ENCODE measurements at places on chromosomes 2 and 18.

- DNase-seq, result no peak
Observed at GRCh38 chr18:58943896-58944295, 79.2 kb downstream of the ZNF532 start.

- DNase-seq, result no peak
Observed at GRCh38 chr2:37720533-37721200, 49.2 kb upstream of the CDC42EP3 start.

- no peak for DNase-seq
Observed at GRCh38 chr18:76838182-76838581, 15.8 kb downstream of the ZNF236 start.

- DNase-seq, result no peak
Observed at GRCh38 chr2:240402566-240403272, 32.7 kb upstream of the GPC1 start.

DNA sequence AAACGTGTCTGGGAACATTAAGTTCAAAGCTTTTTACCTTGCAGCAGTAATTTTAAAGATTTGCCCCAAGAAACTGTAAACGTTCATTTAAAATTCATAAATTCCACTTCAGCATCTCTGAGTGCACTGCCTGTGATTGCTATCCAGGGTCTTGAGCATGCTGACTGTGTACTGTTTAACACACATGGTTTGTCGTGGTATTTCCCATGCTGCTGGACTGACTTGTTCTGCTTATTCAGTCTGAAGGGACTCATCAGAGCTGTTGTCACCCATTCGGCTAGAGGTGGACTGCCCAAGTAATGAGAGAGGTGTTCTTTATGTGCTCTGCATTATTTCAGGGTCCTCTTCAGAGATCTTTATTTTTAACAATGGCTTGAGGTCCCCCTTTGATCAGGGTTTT lies 53.1 kb downstream of the RHBDD1 start:
- no peak for DNase-seq

DNA sequence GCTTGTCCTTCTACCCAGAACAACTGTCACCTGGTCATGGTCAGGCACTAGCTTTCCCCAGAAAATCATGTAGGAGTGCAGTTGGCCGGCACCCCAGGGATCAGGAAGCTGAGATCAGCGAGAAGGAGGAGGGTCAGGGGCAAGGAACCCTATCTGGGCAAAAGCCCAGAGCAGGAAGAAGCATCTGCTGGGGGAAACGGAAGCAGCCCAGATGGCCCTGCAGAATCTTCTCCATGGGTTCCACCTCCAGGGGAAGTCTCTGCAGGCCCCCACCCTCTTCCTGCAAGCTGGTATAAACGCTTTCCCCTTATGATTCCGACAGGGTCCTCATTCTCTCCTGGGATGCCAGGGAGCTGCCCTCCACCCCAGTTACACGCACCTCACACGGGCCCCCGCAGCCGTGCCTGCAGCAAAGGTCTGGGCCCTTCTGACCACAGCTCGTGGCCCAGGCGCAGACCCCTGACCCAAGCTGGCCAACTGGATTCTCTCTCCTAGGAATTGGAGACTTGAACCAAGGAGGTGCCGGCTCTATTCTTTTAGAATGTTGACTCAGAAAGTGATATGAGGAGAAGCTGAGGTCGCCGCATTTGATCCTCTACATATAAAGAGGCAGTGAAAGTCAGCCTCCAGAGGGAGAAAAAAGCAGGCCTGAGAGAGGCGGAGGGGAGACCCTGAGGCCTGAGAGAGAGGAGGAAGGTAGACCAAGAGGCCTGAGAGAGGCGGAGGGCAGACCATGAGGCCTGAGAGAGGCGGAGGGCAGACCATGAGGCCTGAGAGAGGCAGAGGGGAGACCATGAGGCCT lies 71.0 kb downstream of the STPG4 start:
- no peak for DNase-seq

DNA sequence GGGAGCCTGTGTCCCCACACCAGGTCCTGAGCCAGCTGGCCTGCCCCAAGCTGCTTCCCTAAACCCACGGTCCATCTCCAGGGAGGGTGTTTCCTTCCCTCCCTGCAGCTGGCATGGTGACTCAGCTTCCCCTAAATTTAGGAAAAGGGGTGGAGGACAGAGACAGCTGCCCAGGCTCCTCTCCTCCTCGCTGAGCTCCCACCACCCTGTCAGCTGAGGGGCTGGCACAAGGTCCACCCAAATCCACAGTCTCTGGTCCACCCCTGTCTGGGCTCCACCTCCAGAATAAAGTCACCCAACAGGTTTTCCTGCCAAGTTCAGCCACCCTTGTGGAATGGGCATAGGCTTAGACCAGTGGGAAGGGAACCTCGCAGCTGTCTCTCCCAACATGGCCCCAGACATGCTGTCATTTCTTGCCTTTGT lies 156.5 kb downstream of the TNS1 start:
- no peak for DNase-seq

DNA sequence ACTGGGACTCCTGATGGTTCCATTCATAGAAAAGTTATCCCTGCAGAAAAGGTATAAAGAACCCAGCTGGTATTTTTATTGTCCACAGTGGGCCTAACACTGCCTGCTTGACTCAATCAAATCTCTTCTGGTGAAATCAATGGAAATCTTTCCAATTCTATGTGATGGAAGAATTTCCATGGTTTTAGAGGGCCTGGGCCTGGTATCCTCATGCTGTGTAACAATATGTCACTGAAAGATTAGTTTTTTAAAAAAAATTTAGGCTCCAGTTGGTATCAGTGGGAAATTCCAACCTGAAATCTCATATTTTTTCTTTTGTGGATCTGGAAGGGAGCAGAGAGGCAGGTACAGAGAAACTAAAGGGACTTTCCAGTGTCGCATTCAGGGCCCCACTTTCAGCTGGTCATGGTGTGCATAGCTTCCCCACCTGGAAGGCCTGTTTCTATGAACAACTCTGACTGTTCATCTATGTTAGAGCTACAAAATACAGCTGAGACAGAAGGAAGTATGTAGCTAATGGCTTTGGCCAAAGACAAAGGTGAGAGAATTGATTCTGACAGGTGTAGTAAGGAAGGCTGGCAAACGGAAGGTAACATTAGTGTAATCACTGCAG lies 20.9 kb downstream of the NEB start:
- DNase-seq, result no peak

- DNase-seq, result no peak
Observed at GRCh38 chr2:48287976-48288375, 242.0 kb upstream of the STON1 start.

GRCh38 chr2:29796446-29796845 lies 124.9 kb downstream of the ALK start:
- no peak for DNase-seq

GRCh38 chr2:38224181-38224580 lies 148.2 kb upstream of the CYP1B1 start:
- no peak for DNase-seq
